ENCODE measurements at places on chromosomes 4 and X.

DNA sequence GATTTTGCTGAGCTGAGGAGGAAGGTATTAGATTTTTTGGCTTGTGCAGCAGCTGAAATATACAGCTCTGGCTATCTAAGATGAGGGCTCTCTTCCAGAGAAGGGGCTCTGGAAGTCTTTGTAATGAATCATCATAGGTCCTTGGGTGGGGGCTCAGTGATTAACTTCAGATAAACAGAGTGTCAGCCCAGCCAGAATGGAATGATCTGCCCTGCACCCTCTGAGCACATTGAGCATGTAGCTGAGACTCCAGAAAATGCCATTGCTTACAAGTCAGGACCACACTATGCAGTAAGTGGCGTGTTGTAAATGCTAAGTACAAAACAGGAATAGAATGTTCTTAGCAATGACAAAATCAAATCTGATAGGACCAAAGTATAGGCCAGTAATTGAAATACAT lies 836.0 kb downstream of the PDHA2 start:
- DNase-seq, result no peak

GRCh38 chr4:184689681-184690080 lies 40.1 kb downstream of the PRIMPOL start:
- DNase-seq, result no peak

DNA sequence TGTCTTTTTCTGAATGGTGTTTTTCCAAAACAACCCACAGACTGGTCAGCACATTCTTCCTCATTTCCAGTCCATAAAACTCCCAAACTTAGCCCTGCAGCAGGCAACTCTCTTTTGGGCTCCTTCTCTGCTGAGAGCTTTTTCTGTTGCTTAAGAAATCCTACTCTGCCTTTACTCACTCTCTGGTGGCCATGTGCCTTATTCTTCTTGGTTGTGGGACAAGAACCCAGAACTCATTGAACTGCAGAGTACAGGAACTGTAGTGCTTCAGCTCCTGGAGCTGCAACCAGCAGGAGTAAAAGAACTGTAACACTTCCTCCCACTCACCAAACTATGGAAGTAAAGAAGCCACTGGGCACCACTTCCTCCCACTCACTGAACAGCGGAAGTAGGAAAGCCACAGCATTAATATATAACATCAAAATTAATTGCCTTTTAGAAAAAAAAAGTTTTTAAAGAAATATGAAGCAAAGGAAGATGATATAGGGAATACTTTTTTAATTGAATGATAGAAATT lies 864.1 kb upstream of the PCDH10 start:
- DNase-seq, result no peak

GRCh38 chrX:19867938-19868337 lies 19.5 kb downstream of the SH3KBP1 start:
- DNase-seq, result no peak

GRCh38 chrX:42128587-42128986 lies 205.2 kb upstream of the CASK start:
- no peak for DNase-seq

- no peak for DNase-seq
These were observed 12.4 kb upstream of the RGS12 start for GRCh38 chr4:3280466-3280865.

DNA sequence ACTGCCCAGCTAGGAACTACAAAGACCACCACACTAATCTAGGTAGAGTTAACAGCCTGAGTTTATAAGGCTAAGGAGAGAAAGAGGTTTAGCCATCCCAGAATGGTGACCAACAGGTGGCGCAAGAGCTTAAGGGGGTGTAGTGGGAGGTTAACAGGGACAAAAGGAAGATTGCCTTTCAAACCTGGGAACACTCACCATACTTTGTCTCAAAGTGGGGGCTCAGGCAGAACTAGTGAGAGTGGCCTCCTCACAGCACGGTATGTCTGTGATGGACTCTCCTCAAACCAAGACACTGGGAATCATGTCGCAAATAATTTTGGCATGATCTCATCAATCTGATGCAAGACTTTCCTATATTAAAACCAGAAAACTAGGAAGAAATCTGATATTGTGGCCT lies 23.4 kb downstream of the CCNI start:
- DNase-seq, result no peak

GRCh38 chr4:153375303-153375702 lies 30.8 kb downstream of the MND1 start:
- DNase-seq, result no peak

- no peak for DNase-seq
These were observed 245.2 kb upstream of the TET2 start for GRCh38 chr4:104901438-104901837.

DNA sequence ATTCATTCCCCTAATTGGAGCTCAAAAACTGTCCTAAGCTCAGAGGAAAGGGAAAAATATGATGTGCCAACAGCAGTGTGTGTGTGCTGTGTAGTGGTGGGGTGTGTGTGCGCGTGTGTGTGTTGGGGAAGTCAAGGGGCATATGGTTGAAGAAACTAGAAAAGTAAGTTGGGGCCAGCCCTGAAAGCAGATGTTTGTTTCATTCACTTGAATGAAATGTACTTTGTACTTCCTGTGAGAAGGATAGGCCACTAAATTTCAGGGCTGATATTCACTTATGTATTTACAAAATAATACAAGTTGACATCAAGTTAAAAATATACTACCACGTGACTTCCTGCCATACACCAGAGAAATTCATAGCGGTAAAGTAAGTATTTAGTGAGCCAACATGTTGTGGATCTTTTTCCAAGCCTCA lies 151.3 kb upstream of the JADE1 start:
- no peak for DNase-seq

DNA sequence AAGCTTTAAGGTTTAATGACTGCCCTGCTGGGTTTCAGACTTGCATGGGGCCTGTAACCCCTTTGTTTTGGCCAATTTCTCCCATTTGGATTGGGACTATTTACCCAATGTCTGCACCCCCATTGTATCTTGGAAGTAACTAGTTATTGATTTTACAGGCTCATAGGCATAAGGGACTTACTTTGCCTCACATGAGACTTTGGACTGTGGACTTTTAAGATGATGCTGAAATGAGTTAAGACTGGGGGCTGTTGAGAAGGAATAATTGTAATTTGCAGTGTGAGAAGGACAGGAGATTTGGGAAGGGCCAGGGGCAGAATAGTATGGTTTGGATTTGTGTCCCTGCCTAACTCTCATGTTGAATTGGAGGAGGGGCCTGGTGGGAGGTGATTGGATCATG lies 260.7 kb downstream of the SNCA start:
- no peak for DNase-seq

All from GM19239 (cell line).